Vagina (tissue), 2 donors: ENCODE measurements at places on chromosomes 12 and 14.

DNA sequence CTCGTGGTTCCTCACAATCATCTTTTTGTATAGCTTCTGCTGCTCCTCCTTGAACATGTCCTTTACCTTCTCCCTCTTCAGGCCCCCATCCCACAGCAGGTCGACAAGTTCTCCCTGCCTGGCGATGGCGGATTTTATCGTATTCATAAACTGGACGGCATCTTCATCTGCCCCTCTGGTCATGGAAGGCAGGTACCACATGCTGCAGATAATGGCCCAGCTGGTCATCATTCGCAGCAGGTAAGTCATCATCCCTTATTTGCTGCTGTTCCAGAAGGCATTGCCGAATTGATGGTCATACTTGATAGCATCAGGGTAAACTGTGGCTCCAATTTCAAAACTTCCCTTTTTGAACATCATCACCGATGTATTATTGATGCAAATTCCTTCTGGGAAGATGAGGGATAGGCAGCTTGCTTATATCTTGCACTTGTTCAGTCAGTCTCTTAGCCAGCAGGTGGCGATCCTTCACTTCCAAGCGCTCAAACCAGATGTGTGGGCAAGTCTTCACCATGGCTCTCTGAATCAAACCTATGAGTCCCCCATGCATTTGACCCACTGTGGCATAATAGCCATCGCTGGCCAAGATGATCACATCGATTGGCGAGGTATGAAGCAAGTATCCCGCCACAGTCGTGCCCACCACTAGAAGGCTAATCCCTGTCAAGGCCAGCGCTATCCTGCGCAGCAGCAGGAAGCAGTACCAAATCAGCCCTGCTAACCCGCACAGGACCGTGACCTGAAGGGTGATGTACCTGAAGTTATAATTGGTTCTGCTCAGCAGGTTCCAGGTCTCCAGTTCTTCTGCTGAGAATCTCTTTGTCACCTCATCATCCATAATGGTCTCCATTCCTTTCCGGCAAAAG is 381.5 kb upstream of the STXBP6 start:
- DNase-seq = no peak
- no peak overlapping the region for H3K4me3 ChIP-seq
- no peak overlapping the region for H3K27ac ChIP-seq
- H3K27me3 ChIP-seq = no peaks in the 10 kb centered on the region

DNA sequence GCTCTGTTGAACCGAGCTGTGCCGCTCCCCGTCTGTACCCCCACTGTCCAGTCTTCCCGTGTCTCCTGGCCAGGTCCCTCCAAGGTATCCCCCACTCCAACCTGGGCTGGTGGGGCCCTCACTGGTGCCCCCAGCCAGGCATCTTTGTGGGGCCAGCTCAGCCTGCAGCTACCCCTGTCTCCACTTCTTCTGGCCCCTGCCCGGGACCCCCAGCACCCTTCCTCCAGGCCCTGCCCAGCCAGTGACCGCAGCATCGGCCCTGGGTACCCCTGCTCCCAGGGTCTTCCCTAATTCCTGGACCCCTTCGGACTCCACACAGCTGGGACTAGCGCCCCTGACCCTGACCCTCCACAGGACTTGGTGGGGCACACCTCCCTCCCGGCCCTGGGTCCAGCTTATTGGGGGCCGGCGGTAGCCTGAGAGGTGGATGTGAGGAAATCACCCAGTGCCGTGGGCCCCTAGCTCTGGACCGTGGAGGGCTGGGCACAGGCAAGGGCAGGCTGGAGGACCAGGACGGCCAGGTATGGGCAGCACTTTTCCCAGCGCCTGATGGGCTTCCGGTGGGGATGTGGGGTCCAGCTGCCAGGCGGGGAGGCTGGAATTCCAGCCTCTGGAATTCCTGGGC is 4.1 kb upstream of the CRIP1 start:
- H3K4me1 ChIP-seq = peaks cover 92% of the 10 kb centered on the region
- H3K36me3 ChIP-seq = no peaks in the 10 kb centered on the region
- H3K27me3 ChIP-seq = no peaks in the 10 kb centered on the region
- no peak for DNase-seq

GRCh38 chr12:12499909-12500604 is 62.6 kb downstream of the DUSP16 start:
- H3K4me3 ChIP-seq = no peak overlapping the region
- H3K36me3 ChIP-seq = peaks cover 5% of the 10 kb centered on the region
- H3K27ac ChIP-seq = no peak overlapping the region

- H3K4me3 ChIP-seq = no peak overlapping the region
- H3K36me3 ChIP-seq = no peaks in the 10 kb centered on the region
- H3K4me1 ChIP-seq = no peaks in the 10 kb centered on the region
These were observed 42.6 kb upstream of the FOXJ2 start for GRCh38 chr12:7989827-7990491.

- no peaks in the 10 kb centered on the region for H3K27me3 ChIP-seq
- H3K4me3 ChIP-seq = no peak overlapping the region
- no peaks in the 10 kb centered on the region for H3K36me3 ChIP-seq
- H3K4me1 ChIP-seq = no peaks in the 10 kb centered on the region
These were observed 99.5 kb downstream of the ERGIC2 start for GRCh38 chr12:29281371-29282005.

GRCh38 chr14:22597771-22598098 is 365 bp upstream of the ABHD4 start:
- peaks cover 27% of the 10 kb centered on the region for H3K4me1 ChIP-seq
- peak overlapping the region; percentile 67 for H3K4me3 ChIP-seq
- peak overlapping the region; percentile 93 for H3K27ac ChIP-seq
- no peaks in the 10 kb centered on the region for H3K36me3 ChIP-seq
- DNase-seq = no peak

GRCh38 chr12:8698132-8698851 is 501 bp downstream of the RIMKLB start:
- no peaks in the 10 kb centered on the region for H3K27me3 ChIP-seq
- H3K4me1 ChIP-seq = peaks cover 38% of the 10 kb centered on the region
- no peaks in the 10 kb centered on the region for H3K36me3 ChIP-seq

- DNase-seq = no peak
- H3K27ac ChIP-seq = peak overlapping the region; percentile 84
- no peak overlapping the region for H3K4me3 ChIP-seq
- peaks cover 4% of the 10 kb centered on the region for H3K36me3 ChIP-seq
These were observed 118.5 kb downstream of the RFLNA start for GRCh38 chr12:124413401-124413800.

DNA sequence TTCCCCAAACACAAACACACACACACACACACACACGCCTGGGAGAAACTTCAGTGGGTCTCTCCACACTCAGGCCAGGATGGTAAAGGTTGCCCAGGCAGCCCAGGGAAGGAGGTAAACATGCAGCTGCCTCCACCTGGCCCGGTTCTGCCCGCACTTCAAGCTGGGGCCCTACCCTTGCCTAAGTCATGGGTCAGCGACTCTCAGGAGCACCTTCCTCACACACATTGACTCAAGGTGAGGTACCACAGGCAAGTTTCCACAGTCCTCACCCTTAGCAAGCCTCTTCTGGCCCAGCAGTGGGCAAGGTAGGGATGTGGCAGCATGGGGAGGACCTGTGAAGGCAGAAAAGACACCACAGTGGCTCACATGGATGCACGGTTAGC is 14.1 kb upstream of the FAIM2 start:
- no peaks in the 10 kb centered on the region for H3K27me3 ChIP-seq
- H3K36me3 ChIP-seq = no peaks in the 10 kb centered on the region
- DNase-seq = no peak
- H3K4me3 ChIP-seq = no peak overlapping the region
- H3K4me1 ChIP-seq = no peaks in the 10 kb centered on the region

- no peaks in the 10 kb centered on the region for H3K27me3 ChIP-seq
- DNase-seq = no peak
- H3K4me3 ChIP-seq = no peak overlapping the region
- no peak overlapping the region for H3K27ac ChIP-seq
- H3K4me1 ChIP-seq = peaks cover 70% of the 10 kb centered on the region
These were observed 15.6 kb upstream of the NEK9 start for GRCh38 chr14:75142494-75142893.

DNA sequence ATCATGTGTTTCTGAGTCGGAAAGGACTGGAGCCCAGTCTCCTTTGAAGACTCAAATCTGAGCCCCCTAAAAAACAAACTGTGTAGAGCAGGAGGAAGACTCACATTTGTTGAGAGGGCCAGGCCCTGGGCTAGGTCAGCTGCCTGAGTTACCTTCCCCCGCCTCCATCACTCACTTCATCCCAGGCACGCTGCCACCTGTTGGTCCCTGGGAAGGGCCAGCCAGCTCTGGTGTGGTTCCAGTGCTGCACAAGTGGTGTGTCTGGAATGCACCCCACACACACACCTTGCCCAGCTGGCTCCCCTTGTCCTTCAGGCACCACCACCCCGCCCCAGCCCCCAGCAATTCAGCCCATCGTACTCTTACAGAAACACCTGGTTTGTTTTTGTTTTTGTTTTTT is 9.0 kb downstream of the MVK start:
- no peak for DNase-seq
- no peaks in the 10 kb centered on the region for H3K4me1 ChIP-seq
- no peaks in the 10 kb centered on the region for H3K27me3 ChIP-seq
- H3K4me3 ChIP-seq = no peak overlapping the region
- no peak overlapping the region for H3K27ac ChIP-seq
- H3K36me3 ChIP-seq = peaks cover 56% of the 10 kb centered on the region

DNA sequence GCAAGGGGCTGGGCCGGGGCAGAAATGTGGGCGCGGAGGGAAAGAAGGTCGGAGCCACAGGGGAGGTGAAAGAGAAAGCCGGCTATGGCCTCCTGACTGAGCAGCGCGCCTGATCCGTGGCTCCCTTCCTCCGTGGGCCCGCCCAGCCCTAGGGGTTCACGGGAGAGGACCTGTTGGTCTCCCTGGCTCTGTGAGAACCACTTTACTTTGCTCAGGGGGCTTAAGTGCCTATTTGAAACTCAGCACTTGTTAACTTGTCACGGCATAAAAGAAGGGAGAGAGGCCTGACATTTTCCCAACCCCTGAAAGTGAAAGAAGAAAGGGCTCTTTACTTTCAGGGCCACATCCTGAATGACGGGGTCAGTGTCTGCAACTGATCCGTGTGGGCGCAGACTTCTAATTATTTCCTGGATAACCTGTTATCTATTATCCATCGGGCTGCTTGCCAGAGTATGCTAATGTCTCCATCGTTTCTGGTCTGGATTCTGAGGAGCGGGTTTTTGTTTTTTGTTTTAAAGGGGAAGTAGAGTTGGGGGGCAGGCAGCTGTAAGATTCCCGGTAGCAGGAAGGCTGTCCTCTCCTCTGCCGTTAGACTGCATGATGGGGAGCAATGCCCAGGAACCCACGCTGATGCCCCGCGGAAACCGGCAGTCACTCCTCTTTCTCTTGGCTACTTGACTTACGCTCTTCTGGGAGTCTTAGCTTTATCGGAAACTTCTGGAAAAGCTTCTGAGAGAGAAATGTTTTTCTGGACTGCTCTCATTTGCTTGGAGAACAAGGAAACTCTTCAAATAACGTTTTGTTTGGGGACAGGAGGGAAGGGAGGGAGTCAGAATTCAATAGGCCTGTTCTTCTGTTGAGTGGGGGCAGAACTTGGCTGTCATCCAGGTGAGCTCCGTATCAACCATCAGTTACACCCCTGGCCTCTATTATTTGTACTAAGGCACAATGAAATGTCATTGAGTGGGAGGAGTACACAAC is 127.7 kb upstream of the MAX start:
- peak overlapping the region; percentile 76 for H3K27ac ChIP-seq
- no peaks in the 10 kb centered on the region for H3K27me3 ChIP-seq
- H3K4me1 ChIP-seq = peaks cover 23% of the 10 kb centered on the region
- H3K4me3 ChIP-seq = peak overlapping the region; percentile 44

DNA sequence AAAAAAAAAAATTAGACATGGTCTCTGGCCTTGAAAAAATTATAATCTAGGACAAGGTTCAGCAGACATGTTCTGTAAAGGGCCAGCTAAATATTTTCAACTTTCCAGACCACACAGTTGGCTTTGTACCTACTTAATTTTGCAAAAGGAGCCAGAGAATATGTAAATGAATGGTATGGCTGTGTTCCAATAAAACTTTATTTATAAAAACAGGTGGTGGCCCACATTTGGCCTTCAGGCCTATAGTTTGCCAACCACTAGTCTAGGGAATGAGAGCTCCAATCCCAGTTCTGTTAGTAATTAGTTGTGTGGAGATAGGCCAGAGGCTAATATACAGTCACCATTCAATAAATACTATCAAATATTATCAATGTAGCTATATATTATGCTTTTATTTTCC is 29.3 kb upstream of the PWP1 start:
- H3K27ac ChIP-seq = no peak overlapping the region
- no peaks in the 10 kb centered on the region for H3K36me3 ChIP-seq
- no peaks in the 10 kb centered on the region for H3K4me1 ChIP-seq
- DNase-seq = no peak

GRCh38 chr14:86797075-86797351 is 1196.0 kb downstream of the GALC start:
- H3K27ac ChIP-seq = no peak overlapping the region
- no peak for DNase-seq
- no peaks in the 10 kb centered on the region for H3K36me3 ChIP-seq
- no peaks in the 10 kb centered on the region for H3K27me3 ChIP-seq
- no peak overlapping the region for H3K4me3 ChIP-seq
- H3K4me1 ChIP-seq = no peaks in the 10 kb centered on the region

DNA sequence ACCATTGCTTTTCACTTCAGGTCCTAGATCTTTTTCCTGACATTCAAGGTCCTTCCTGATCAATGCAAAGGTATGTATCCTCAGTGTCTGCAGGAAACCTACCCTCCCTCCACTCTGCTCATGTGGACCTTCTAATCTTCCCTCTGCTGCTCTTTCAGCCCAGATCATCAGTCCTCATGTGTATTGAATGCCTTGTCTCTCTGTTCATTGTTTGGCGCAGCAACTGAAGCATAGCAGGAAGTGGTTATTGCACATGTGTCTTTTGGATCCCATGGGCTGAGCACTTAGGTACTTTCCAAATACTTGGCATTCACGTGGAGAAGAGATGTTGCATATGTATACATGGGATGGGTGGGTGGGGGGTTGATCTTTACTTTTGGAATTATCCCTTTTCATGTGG is 4.3 kb upstream of the NIN start:
- no peaks in the 10 kb centered on the region for H3K36me3 ChIP-seq
- no peak overlapping the region for H3K27ac ChIP-seq
- H3K4me1 ChIP-seq = peaks cover 9% of the 10 kb centered on the region
- no peak for DNase-seq

GRCh38 chr12:6699989-6700645 is 498 bp downstream of the PIANP start:
- H3K27me3 ChIP-seq = no peaks in the 10 kb centered on the region
- H3K27ac ChIP-seq = peak overlapping the region; percentile 27
- no peaks in the 10 kb centered on the region for H3K36me3 ChIP-seq
- DNase-seq = no peak
- peak overlapping the region; percentile 50 for H3K4me3 ChIP-seq

- H3K36me3 ChIP-seq = no peaks in the 10 kb centered on the region
- no peak for DNase-seq
- H3K4me1 ChIP-seq = no peaks in the 10 kb centered on the region
- no peak overlapping the region for H3K4me3 ChIP-seq
These were observed 11.8 kb upstream of the RPL10L start for GRCh38 chr14:46663382-46663781.

- peaks cover 37% of the 10 kb centered on the region for H3K4me1 ChIP-seq
- no peaks in the 10 kb centered on the region for H3K27me3 ChIP-seq
- no peaks in the 10 kb centered on the region for H3K36me3 ChIP-seq
- peak; percentile 75 for DNase-seq
- no peak overlapping the region for H3K4me3 ChIP-seq
These were observed 9.5 kb downstream of the VASH1 start for GRCh38 chr14:76770521-76771436.
